ENCODE measurements at places on chromosomes 6 and 20.

DNA sequence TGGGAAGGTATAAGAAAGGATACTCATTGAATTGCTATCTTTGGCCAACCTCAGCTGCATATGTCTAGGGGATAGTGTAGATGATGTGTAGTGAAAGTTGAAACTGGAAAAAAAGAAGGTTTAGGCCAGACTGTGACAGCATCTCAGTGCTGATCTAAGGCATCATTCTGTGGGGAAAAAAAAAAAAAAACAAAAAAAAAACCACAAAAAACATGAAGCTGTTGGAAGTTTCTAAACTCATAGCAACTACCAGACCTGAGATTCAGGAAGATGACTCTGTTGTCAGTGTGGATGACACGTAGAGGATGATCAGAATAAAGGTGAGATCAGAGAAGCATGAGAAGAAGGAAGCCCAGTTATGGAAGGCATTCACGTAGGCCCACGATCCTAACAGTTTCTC lies 100.8 kb upstream of the CNKSR3 start:
- DNase-seq = no peak

GRCh38 chr20:2357114-2357513 lies 23.6 kb upstream of the TGM6 start:
- no peak for DNase-seq

GRCh38 chr20:49751397-49751736 lies 37.7 kb upstream of the B4GALT5 start:
- DNase-seq = no peak

DNA sequence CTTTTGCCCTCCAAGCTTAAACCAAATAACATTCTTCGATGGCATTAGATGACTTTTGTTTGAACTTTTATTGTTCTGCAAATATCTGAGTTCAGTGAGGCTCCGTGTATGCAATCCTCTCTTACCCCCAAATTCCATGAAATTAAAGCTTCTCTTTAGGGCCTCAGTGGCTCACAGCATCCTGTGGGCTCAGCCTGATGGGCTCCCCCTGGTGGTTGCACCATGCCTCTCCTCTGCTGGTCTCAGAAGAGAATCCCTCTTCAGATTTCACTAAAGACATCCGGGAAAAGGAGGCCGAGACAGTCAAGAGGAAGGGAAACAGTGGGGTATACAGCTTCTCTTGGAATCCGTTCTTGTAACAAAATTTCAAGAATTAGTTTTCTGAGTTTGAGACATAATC lies 331.6 kb upstream of the NT5E start:
- no peak for DNase-seq

DNA sequence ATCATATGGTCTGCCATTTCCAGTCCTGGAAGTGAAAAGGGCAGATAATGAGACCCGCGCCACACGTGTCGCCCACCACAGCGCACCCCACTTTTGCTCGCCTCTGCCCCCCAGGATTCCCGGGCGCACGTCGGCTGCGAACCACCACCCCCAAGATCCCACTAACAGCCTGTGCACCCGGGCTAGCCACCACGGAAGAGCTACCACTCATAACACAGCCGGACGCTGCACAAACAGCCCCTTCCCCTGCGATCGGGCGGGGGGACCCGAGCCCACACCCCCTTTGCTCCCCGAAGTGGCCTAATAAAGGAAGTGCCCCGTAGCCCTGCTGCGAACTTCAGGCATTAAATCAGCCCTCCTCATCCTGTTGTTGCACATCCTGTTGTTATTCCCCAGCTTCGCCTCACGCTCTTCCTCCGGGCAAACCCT lies 506 bp downstream of the CITED2 start:
- no peak for DNase-seq

- DNase-seq = no peak
These were observed 74.5 kb upstream of the ADGRF1 start for GRCh38 chr6:47116606-47117005.

GRCh38 chr20:62643521-62644043 lies 1.3 kb downstream of the SLCO4A1 start:
- no peak for DNase-seq

GRCh38 chr20:58993332-58994248 lies 12.5 kb downstream of the NELFCD start:
- no peak for DNase-seq

DNA sequence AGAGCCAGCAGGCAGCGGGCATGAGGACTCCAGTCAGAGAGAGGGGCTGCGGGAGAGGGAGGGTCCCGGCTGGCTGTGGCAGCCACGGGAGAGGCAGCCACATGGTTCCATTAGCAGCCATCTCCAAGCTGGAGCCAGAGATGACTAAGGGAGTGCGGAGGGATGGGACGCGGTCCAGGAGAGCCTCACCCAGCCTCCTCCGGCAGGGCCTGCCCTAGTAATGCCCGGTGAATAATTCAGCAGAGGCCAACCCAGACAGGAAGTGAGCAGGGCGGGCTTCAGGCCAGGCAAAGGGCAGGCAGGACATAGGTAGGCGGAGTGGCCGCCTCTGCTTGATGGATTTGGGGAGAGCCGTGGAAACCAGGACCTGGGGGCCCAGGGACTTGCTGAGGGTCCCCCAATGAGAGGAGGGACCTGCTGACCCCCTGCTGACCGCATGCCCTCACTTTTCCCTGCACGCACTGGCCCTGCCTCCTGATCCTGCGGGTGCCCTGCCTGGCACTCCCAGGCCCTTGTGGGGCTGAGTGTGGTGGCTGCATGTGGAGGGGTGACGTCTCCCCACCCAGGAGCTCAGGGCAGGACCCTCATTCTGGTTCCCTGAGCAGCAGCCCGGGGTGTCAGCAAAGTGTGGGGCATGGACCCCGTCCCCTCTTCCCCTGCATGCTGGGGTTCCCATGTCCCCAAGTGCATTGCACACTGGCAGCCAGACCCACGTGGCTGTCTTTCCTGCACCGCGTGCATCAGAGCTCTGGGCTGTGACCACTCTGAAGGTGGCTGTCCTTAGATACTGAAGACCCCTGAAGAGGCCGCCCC lies 51.8 kb upstream of the SLCO4A1 start:
- no peak for DNase-seq

- peak; percentile 57 for DNase-seq
These were observed 19.5 kb upstream of the FAM8A1 start for GRCh38 chr6:17580518-17581048.

GRCh38 chr6:15152700-15153099 lies 93.2 kb upstream of the JARID2 start:
- no peak for DNase-seq

DNA sequence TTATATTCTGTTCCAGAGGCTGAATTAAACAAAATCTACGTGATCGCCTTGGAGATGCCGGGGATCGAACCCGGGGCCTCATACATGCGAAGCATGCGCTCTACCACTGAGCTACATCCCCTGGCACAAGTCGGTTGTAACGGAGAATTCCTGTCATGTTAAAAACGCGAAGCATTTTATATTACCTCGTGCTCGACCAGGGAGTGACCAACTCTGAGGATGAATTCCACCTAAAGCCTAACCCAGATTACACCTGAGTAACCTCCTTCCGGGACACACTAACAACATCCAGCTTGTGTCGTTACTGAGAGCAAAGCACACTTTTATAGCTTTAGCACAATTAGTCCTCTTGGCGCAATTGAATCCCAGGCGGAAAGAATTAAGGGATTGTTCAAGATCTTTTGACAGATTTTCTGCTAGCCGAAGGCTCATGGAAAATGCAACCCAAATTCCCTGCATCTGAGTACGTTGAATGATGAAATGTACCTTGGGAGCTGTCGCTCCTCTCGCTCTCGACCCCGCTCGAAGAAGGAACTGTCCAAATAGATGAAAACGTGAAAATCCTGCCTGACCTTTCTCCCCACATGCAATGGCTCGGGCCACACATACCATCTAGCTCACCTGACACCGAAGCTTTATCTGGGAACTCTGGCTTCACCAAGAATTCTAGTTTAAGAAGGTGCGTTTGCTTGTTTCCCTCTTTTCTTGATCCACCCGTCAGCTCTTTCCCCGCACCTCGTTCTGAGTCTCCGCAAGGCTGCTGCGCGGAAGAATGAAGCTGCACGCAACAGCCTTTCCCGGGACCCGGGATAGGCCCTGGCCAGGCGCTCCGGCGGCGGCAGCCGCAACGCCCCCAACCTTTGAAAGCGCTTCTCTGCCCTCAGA lies 148.3 kb downstream of the GPX5 start:
- DNase-seq = peak; percentile 85

All from stimulated activated CD8-positive, alpha-beta memory T cell treated with anti-CD3 and anti-CD28 coated beads, Interleukin-4, amount 100 ng/mL, for 48 hours (primary cell).